ENCODE measurements at places on chromosomes 16 and 17. TPM values are rescaled to one million over a fixed set of nuclear protein-coding genes. Genes with fewer than 3 reads are reported as not detected.

Gene ITGB4
- 15.2 TPM for total RNA-seq

Gene PRSS8
- 2.9 TPM for total RNA-seq

Gene CD300LF
- total RNA-seq, result not detected

Gene NOXO1
- 0.19 TPM for total RNA-seq

Gene TMEM186
- total RNA-seq, result 5.9 TPM

Gene PDILT
- total RNA-seq, result not detected

Gene C17orf78
- total RNA-seq, result not detected

Gene RPL26
- total RNA-seq, result 4,408 TPM

Gene MAF
- not detected for total RNA-seq

Gene CDH11
- total RNA-seq, result 26.9 TPM

Gene CES1
- total RNA-seq, result not detected

Gene TBC1D28
- 0.12 TPM for total RNA-seq

Gene HEATR9
- not detected for total RNA-seq

Gene KRTAP2-1
- total RNA-seq, result not detected

Gene CACNG3
- total RNA-seq, result not detected

Data from A172 (cell line).